WTC11 (cell line): ENCODE measurements at places on chromosomes 13 and 19.

- peak; percentile 76 for DNase-seq
Observed at GRCh38 chr19:47598407-47599349, 10.3 kb upstream of the BICRA start.

DNA sequence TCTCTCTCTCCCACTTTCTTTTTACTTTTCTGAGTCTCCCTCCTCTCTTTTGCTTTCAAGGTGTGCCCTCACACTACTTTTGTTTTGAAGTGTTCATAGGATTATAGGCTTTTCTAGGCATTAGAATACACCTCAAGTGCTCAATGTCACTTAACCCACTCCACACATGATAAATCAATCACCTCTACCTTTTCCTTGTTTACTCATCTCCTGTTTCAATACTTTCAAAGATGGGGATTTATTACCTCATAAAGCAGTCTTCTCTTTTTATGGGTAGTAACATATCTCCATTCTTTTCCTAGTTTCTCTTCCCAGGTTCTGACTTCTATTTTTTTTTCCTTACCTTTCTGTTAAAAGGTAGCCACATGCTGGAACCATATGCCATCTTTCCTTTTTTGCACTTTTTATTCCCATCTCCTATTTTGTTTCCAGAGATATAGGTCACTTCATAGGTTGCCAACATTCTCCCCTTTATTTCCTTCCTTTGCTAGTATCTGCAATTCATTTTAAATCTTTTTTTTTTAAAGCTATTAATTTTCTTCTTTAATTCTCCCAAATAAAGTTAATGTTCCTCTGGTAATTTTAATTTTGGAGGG, 137.6 kb upstream of the SLC10A2 start:
- no peak for DNase-seq

- DNase-seq, result no peak
Observed at GRCh38 chr13:44575035-44575434, 1.1 kb downstream of the TSC22D1 start.

DNA sequence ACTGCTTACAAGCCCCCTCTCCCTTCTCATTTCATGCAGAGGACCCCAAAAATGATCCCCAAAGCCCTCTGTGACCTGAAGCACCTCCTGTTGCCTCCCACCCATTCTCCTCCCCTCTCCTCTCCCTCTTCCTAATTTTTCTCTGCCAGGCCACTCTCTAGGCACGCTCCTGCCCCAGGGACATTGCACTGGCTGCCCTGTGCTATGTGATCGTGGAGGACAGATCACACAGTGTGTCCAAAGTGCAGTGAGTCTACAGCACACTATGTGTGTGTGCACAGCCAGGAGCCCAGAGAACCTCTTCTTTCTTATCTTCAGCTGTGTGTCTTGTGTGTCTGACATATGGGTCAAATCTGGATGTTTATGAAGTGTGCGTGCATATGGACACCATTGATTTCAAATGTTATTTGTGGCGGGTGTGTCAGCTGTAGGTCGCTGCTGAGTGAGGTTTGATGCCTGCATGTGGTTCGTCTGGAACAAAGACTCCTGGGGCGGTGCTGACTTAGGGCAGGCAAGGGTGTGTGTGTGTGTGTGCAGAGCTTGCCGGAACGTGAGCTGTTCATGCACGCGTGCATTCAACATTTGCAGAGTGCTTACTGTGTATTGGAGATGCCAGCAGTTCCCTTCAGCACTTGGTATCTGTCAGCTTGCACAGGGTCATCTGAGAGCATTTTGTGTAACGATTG, 2.1 kb upstream of the KLHL26 start:
- no peak for DNase-seq

DNA sequence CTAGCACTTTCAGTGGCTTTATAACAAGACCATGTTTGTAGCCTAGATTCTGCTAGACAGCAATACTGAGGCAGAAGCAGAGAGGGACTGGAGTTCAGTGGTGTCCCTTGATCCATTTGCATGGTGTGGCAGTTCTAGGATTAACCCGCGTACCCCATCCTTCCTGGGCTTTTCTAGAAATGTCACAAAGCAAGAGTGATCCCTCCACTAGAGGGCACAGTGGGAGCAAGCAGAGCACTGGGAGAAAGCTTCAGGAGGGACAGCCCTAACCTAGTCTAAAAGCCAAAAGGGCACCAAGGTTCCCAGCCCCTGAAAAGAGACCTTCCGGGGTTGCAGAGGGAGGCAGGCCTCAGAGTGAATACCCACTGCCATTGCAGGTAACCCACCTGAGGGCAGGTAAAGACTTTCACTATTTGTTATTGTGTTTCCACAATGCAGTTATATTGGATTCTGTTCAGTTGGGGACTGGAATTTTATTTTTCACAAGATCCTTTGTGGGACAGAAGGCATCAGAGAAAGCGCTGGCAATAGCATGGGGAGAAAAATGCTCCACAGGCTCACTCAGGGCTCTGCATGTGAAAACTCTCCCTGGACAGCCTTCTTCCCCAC, 170.6 kb downstream of the FLT1 start:
- DNase-seq, result peak; percentile 75

- no peak for DNase-seq
Observed at GRCh38 chr19:4543842-4544647, 4.2 kb upstream of the LRG1 start.

- peak; percentile 81 for DNase-seq
Observed at GRCh38 chr19:33740811-33741396, 55.8 kb upstream of the KCTD15 start.

GRCh38 chr13:24747248-24748060, 16.5 kb upstream of the RNF17 start:
- DNase-seq, result peak; percentile 61

DNA sequence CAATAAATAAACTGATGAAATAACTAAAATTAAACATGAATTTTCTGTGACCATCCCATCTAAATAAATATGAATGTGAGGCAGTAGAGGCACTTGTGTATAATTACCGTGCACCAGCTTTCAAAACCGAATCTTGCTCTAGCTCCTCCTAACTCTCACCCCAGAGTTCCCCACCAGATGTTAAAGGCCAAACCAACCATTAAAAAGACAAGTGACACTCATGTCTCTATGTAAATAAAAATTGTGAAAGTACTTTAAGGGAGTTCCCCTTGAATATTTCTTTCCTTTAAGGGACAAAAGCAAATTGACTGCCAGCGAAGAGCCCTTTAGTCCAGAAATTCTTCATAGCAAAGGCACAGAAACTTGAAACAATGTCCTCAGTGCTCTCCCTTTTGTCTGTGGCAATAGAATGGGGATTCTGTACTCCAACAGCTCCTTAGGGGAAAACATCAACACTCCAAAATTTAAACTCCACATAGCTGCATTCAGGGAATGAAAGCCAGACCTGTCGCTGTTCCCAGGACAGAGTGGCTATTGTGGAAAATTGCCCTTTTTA, 101.7 kb upstream of the SOX21 start:
- DNase-seq, result no peak

DNA sequence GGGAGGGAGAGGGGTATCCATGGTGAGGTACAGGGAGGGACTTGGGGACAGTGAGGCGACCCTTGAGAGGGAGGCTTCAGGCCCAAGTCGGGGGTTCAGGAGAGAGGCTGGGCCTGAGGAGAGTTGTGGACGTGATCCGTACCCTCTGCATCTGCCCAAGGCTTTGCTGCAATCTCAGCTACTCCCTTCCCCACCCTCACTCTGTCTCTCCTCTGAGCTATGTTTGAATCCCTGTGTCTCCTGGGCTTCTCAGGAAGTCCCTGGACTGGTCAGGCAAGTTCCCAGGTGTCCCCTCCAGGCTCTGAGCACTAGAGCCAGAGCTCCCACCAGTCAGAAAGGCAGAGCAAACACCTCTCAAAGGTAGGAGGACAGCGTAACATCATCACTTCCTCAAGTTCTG, 1.8 kb downstream of the LIN37 start:
- DNase-seq, result no peak

DNA sequence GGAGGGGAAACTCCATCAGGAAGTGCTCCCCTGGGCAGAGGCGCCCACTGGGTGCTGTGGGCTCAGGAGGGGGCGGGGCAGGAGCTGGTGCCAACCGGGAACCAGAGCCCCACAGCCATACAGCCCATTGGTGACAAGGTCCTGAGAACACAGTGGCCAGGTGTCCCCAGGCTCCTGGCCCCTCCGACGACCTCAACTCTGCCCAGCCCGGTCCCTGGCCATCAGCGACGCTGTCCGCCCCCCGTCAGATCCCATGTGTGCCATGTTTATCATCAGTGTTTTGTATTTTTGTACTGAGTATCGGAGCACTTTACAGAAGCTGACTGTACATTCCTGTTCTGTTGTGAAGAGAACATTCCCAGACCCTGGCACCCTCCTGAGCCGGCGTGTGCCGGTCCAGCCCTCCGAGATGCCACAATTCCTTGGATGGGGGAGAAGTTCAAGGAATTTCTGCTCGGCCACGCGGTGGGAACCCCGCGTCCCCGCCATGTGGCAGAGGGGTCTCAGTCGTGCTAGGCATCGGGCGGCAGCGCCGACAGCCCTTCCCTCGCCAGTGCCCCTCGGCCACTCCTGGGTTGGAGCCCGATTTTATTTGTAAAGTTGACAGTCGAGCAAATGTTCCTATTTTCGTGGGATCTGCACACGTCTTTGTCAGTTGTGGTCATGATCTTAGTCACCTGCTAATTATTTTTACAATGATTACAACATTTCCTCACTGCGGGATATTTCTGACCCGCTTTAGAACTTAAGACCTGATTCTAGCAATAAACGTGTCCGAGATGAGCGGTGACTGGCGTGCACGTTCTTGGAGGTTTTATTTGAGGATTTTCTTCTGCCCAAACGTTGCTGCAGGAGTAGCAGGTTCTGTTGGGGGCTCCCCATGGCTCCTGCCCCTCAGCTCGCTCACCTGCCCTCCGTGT, 16.9 kb downstream of the PEX11G start:
- DNase-seq, result no peak

DNA sequence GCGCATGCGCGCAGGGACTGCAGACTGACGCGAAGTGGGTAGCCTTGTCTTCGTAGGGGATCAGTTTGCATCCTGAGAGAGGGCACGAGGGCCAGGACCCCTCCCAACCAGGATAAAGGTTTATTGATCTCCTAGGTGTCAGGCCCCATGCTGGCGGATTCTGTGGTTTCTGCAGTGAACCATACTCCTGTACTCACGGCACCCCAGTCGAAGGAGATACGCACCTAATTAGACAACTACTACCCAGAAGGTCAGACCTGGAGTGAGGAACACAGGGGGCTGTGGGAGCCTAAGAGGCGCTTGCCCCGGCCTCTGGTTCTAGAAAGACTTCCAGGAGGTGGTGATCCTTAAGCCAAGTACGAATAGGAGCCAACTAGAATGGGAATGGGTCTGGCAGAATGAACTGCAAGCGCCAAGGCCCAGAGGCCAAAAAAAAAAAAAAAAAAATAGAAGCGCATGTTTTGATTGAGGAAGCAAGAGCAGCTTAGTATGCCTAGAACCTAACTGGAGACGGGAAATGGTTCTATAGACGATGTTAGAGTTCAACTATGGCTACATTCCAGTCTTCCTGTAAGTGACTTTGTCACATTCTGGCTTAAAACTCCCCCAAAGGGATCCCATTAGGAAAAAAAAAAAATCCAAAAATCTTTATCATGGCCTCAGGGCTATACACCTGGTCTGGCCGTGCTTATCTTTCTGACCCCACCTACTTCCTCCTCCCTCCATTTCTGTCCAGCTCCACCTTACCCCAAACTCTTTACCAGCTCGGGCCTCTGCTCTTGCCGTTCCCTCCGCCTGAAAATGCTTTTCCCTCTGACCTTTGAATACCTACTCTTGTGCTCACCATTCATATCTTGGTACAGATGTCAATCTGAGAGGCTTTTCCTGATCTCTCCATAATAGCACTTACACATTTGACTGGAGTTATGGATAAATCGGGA, 902 bp upstream of the ZNF428 start:
- no peak for DNase-seq

- DNase-seq, result no peak
Observed at GRCh38 chr13:33099860-33100259, 83.6 kb downstream of the KL start.

DNA sequence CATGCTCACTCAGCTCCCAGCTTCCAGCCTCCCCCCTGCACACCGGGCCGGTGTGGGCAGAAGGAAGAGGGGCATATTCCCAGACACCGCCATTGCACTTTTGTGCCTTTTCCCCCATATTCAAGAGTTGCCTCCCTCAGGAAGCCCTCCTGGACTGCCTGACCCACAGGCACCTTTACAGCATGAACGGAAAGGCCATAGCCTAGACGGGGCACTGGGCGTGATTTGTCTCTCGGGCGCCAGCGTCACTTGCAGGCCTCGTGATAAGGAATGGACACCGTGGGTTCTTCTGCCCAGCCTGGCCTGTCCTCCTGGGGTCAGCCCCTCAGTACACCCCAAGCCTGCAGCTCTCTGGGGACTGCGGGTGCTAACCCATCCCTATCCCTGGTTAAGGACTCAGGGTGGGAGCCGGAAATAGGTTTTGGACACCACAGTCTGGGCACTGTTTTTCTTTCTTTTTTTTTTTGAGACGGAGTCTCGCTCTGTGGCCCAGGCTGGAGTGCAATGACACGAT, 933 bp upstream of the UQCR11 start:
- no peak for DNase-seq

GRCh38 chr19:34393031-34393430, 11.2 kb upstream of the PDCD2L start:
- DNase-seq, result no peak

DNA sequence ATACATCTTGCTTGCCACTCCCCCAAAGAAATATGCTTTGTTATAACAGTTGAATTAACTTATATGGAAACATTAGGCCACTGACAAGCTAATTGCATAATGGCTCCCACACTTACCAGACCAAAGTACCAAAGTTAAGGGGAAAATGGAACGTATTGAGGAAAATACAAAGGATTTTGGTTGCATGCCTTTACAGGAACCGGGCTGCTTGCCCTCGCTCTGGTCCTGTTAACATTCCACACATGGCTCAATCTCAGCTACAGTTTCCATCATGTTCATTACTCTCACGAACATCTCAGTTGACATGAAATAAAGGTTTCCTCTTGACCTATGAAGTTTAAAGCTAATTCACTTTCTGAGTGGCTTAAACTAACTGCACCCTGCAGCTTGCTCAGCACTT, 220.7 kb upstream of the RXFP2 start:
- no peak for DNase-seq

DNA sequence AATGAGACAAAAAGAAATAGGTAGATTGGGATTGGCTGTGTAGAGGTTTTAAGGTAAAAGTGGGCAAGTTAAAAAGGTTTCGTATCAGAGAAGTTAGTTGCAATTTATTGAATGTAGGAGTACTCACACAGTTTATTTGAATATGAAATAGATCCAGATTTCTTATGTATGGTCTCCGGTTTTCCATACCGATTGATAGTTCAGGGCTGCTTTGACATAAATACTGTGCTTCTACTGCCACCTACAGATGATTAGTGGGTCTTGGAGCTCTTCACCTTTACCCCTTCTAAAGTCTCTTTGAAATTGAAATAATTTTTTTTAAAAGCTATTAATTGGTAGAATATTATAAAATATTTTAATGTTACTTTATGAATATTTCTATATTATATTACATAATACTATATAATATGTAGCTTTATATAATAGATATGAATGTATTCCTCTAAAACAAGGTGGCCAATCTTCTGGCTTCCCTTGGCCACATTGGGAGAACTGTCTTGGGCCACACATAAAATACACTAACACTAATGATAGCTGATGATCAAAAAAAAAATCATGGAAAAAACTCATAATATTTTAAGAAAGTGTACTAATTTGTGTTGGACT, 7.7 kb upstream of the GPR18 start:
- no peak for DNase-seq

GRCh38 chr13:74771964-74772363, 637.8 kb upstream of the KLF12 start:
- no peak for DNase-seq
